Right forelimb (tissue), 1 donor: ENCODE measurements at places on chromosomes 7 and 10.

- no peak for DNase-seq
Measured at GRCh38 chr7:43844257-43844656, 25.1 kb downstream of the MRPS24 start.

DNA sequence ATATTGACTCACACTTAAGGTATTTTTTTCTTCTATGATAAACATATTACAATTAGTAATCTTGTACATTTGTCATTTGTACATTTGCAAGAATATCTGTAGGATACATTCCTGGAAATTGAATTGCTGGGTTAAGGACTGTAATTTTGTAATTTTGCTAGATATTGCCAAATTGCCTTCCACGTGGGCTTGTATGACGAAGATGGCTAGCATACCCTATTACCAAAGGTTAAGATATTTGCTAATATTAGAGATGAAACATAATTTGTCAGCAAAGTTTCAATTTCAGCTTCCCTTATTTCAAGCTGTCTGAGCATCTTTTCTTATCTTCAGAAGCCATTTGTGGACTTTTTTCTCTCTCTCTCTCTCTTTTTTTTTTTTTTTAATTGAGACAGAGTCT lies 1.0 kb upstream of the LYZL2 start:
- no peak for DNase-seq

DNA sequence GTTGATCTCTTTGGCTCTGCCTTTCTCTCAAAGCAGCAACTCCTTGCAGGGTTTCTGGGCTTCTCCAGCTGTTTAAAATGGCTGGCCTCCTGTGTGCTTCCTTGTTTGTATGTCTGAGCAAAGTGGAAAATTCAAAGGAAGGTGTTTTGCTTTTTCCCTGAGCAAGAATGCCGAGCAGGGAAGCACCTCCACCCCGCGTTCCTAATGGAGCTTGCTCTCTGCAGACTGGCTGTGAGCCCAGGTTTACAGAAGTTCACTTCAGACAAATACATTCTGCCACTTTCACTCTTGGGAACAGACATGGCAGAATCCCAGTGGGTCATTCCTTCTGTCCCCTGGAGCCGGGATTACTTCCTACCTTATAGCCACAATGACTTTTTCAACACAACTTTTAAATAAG lies 181.8 kb upstream of the AGK start:
- DNase-seq = no peak

- DNase-seq = no peak
Measured at GRCh38 chr7:28140979-28141378, 39.6 kb downstream of the JAZF1 start.

GRCh38 chr7:47211519-47211973 lies 370.4 kb downstream of the TNS3 start:
- DNase-seq = no peak

DNA sequence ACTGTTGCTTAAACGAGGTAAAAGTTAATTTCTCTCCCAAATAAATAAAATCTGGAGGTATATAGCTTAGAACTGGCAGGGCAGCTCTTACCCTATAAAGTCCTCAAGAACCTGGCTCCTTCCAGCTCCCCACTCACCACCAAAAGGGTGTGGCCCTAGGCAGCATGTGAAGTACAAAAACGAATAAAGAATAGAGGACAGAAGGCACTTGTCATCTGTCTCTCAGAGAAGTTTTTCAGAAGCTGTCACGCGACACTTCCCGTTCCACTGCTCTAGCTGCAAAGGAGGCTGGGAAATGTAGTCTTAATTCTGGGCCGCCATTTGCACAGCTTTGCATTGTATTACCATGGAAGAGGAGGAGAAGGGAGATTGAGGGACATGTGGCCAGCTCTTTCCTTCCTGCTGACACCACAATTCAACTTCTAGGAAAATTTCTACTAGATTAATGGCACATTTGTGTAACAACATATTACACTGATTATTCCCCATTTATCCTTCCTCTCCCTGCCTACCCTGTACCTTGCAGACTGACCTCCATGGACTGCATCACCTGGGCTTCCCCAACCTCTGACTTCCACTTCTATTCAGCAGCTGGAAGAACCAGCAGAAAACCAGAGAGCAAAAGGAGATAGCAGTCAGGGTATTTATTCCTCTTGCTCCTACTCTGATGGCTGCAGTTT lies 62.2 kb downstream of the CCDC71L start:
- DNase-seq = no peak

- no peak for DNase-seq
Measured at GRCh38 chr7:7148798-7149481, 33.4 kb upstream of the C1GALT1 start.

GRCh38 chr10:74300666-74301065 lies 149.6 kb downstream of the ADK start:
- DNase-seq = no peak

GRCh38 chr10:64080071-64080470 lies 558.9 kb downstream of the REEP3 start:
- no peak for DNase-seq

- peak; percentile 62 for DNase-seq
Measured at GRCh38 chr7:38398725-38399321, 125.4 kb upstream of the TARP start.

DNA sequence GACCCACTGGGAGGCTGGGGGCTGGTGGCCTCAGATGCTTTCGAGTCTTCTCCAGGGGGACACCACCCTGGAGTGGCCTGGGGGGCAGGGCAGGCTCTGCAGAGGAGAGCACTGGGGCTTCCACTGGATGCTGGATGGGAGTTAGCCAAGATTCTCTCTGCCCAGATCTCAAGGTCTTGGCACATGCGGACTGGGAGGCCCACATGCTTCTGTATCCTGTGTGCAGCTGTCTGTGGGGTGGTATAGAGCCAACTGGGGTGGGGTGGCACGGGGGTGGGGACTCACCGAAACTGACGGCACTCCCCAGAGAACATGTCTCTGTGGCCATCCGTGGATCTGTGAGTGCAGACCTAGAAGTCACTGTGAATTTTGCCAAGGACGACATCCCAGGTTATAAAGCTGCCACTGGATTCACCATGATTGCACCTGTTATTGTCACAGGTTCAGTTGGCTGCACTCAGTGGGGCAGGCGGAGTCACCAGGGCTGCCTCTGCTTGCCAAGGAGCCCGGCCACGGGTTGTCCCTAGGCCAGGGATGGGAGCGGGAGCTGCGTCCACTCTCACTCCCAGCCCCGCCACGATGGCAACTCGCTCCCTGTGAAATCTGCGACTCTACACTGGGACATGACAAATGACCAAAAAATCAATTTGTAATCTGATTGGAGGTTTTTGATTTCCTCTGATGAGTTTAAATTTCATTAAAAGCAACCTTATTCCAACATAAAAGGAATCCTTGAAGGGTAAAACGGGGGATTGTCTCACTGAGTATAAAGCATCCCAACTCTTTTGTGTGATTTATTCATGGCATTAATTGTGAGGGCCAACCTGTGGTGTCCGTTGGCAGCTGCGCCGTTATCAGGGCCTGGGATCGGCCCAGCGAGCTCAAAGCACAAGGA lies 131.3 kb downstream of the EBF3 start:
- DNase-seq = no peak

DNA sequence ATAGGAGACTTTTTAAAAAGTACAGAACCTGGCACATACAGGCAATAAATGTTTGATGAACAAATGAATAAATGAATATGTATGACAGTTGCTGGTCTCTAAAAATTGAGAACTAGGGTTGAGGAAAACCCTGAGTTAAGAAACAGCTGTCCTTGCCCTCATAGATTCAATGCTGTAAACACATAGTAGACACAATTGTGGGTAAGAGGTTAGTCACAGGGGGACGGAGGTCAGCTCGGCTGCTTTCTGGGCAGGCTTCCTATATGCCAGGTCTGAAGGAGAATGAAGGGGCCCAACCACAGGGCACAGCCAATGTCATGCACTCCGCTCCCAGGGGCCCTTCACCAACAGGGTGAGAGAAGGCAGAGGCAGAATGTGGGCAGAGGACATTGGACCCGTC lies 143.3 kb upstream of the RSU1 start:
- DNase-seq = no peak

DNA sequence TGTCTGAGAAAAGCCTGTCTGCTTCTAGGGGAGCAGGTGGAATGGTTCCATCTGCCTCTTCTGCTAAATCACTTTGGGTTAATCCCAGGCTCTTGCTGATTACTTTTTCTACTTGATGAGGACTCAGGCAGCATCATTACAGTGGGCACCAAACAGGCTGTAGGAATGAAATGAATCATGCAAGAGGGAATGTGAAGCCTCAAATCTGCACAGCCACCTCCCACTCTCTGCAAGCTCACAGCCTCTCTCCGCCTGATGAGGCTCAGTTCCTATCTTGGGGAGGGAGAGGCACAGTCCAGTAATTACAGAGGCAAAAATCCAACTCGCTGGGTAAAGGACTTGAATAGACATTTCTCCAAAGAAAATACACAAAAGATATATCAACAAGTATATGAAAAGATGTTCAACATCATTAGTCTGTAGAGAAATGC lies 34.0 kb downstream of the HSPA12A start:
- no peak for DNase-seq

DNA sequence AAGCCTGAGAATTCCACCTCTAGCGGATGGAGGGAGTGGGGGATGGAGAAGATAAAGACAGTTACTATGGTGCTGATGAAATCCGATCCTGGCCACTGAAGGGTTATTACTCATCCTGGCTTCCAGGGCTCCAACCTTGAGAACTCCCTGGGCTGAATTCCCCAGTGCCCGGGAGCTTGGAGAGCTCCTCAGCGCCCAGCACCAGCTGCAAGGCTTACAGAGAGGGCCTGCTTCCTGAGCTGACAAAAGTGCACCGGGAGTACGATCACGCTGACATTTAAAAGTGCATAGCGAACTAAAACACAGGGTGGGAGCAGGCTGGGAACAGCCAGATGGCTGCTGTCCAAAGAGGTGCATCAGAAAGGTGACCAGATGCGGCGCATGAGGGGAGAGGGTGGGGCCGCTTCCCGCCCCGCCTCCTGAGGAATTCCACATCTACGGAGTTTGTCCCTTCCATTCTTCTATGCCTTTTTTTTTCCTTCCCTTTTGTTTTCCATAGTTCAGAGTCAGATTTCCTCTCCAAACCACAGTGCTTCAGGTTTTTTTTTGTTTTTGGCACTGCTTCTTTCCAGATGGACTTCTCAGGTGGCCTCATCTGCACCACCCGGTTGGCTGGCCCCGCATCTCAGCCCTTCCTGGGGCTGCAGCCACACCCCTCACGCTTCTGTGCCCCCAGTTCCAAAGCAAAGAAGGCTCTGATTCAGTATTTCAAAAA lies 62.4 kb upstream of the MKRN1 start:
- peak; percentile 78 for DNase-seq

GRCh38 chr10:86520871-86521677 lies 518 bp downstream of the WAPL start:
- DNase-seq = peak; percentile 62

DNA sequence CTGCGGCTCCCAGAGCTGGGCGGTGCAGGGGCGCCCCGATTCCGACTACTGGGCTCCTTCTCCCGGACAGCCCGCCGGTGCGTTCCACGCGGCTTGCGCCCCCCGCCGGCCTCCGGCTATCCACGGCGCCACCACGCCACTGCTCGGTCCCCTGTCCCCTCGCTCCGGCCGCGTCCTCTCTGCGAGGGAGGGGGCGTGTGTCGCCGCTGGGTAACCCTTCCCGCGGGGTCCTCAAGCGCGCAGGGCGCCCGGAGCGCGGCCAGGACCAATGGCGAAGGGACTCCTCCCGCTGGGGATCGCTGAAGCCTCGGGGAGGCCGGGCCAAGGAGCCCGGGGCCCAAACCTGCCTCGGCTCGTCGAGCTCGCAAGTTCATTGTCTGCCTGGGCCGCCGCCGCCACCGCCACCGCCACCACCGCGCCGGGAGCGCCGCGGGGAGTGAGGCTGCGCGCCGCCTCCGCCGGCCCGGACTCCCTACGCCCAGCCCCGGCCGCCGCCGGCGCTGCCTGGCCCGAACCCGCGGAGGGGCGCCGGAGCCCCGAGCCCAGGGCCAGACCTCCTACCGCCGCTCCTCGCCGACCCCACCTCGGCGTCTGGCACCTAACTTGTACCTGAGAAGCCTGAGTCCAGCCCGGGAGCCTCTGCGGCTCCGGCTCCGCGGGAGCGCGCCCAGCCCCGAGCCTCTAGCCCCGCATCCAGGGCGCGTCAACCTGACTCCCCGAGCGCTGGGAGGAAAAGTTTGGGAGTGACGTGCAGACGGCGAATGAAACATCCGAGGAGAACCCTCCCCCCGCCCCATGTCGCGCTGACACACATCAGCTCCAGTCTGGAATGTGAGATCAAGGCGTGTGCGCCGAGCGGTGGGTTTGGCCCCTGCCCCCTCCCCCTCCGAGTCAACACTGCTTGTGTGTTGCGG lies at the start of gene CHST15:
Gene CHST15 (minus strand): TSS at position 739 of the 914 bp plus-strand sequence. CDS start 47,386 bp downstream, outside the sequence.
- peak; percentile 81 for DNase-seq

- DNase-seq = no peak
Measured at GRCh38 chr7:116899308-116899707, 36.9 kb downstream of the CAPZA2 start.

GRCh38 chr7:13981070-13981469 lies 8.4 kb downstream of the ETV1 start:
- DNase-seq = peak; percentile 58

GRCh38 chr10:90162271-90162853 lies 461.0 kb downstream of the KIF20B start:
- no peak for DNase-seq

DNA sequence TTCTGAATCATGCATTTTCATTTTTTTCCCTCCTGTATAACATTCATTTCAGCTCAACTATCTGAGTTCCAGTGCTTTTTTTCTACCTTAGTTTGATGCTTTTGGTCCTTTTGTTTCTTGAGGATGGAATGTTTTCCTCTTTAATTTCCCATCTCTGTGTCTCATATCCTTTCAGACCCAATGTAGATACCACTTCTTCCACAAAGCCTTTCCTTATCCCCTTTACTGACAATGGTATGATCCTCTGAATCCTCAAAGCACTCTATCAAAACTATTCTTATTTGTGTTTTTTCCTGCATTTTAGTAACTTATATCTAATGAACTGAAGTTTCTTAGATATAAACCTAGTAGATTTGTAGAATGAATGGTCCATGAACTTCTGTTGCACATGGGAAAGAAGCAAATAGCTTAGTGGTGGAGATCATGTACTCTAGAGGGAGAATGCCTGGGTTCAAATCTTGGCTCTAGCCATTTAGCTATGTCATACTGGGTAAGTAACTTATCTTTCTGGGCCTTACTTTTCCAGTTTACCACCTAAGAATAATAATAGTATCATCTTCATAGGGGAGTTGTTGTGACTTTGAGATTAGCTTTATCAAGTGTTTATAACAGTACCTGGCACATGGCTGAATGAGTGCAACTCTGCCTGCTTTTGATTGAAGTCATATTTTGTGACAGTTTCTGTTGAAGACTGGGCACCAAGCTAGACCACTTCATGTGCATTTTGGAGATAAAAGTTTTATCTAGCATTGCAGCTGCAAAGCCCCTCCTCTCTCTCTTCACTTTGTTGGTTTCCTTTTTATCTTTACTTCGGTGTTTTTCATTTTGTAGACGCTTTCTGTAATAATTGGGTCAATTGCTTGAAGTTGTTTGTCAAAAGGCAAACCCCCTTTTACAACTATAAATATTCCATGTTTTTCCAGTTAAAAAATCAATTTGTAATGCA lies 18.5 kb downstream of the STAM start:
- no peak for DNase-seq

GRCh38 chr10:91472911-91473310 lies 62.8 kb downstream of the HECTD2 start:
- no peak for DNase-seq
